ENCODE measurements at places on chromosomes 16 and 17.

DNA sequence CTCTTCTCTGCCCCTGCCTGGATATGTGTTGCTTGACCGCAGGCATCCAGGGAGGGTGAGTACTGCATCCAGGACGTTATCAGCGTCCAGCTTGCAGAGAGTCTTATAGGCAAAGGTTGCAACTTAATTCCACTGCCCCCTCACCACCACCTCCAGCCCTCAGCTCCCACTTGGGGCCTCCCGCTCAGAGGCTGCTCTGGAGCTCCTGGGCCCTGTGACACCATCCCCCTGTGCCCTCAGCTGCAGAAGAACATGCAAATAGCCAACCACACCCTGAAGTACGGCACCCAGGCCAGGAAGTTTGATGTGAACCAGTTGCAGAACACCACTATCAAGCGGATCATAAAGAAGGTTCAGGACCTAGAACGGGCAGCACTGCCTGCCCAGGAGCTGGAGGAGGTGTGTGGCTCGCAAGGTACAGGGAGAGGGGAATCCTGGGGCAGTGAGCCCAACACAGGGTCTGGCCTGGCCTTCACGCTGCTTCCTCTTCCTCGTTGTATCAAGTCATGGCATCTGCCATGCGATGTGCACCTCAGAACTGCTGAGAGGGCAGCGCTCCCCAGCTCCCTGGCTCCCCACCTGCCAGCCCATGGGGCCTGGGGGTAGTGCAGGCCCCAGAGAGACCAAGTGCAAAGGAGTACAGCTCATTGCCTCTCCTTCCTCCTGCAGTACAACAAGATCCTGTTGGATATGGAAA is 9.6 kb downstream of the ACE start:
- H3K36me3 ChIP-seq, result no peaks in the 10 kb centered on the region
- no peaks in the 10 kb centered on the region for H3K4me1 ChIP-seq
- no peak overlapping the region for H3K27ac ChIP-seq
- no peak for DNase-seq

DNA sequence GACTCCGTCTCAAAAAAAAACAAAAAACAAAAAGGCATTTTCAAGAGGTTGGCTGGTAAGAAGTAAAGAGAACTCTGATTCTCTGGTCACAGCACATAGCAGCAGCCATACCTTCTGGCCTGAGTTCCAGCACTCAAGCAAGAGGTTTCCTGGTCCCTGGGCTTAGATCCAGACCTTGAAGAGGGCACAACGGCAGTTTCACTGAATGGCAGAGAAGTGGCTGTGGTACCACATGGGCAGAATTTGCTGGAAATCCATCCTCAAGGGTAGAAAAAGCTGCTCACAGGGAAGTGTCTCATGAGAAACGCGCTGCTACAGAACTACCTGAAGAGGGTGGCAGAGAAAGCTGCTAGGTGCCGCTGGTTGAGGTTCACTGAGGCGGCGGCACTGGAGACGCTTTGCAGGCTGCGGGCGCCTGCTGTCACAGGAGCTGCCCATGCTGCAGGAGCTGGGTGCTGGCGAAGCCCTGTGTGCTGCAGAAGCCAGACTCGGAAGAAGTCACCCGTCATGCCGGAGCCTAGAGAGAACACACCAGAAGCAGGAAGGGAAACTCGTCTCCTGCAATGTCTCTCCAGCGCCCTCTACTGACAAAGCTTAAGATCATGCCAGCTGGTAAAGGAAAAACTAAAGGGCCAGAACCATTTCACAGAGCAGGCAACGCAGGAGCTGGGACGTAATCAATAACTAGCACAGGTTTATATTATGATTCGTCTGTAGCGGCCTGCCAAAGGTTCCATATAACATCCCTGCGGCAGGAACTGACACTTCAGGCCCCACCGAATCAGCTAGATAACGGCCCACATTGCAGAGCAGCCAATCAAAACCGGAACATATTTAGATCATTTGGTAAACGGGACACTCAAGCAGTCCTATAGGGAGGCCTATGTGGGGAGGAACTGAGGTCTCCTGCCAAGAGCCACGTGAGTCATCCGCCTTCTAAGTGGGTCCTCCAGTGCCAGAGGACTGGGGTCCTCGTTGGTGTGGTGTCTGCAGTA is 5.4 kb upstream of the ZNF213 start:
- H3K27ac ChIP-seq, result no peak overlapping the region
- no peaks in the 10 kb centered on the region for H3K27me3 ChIP-seq
- H3K36me3 ChIP-seq, result no peaks in the 10 kb centered on the region
- H3K4me1 ChIP-seq, result peaks cover 31% of the 10 kb centered on the region
- H3K4me3 ChIP-seq, result peak overlapping the region; percentile 36

- no peaks in the 10 kb centered on the region for H3K4me1 ChIP-seq
- peaks cover 21% of the 10 kb centered on the region for H3K27me3 ChIP-seq
- no peaks in the 10 kb centered on the region for H3K36me3 ChIP-seq
- DNase-seq, result no peak
- H3K27ac ChIP-seq, result no peak overlapping the region
These were observed 321.7 kb downstream of the C16orf95 start for GRCh38 chr16:86995456-86995855.

DNA sequence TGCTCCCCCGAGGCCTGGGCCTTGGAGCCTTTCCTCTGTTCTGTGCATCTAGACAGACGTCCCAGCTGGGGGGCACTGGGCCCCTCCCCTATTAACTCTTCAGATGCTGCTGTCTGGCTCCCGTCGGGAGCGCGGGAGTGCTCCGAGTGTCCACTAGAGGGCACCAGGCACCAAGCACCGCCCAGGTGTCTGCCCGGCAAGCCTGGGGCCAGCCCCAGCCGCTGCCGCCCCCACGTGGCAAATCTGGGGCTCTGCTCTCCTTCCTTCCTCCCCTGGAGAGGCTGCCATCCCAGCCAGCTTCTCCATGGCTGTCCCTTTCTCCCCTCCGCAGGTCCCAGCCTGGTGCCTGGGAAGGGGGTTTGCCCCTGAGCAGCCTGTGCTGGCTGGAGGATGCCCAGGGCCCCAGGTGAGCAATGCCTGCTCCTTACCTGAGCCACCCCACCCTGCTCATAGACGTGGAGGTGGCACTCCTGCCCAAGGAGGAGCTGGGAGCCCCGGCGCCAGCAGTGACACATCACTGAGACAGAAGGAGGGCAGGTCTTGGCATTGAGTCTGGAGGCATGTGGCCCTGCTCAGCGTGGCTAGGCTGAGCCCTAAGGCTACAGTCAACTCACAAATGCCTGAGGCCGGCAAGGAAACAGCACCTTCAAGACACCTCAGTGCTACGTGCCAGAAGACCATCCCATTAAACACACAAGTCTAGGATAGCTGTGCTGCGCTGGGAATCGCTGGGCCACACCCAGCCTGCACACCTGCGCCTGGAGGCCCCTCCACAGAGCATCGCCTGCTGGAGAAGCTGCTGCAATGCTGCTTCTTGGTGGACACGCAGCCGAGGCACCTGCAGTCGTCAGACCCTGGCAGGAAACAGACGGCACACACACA is 19.7 kb downstream of the TMEM235 start:
- no peaks in the 10 kb centered on the region for H3K27me3 ChIP-seq
- H3K36me3 ChIP-seq, result no peaks in the 10 kb centered on the region
- H3K4me3 ChIP-seq, result no peak overlapping the region
- DNase-seq, result peak; percentile 55

DNA sequence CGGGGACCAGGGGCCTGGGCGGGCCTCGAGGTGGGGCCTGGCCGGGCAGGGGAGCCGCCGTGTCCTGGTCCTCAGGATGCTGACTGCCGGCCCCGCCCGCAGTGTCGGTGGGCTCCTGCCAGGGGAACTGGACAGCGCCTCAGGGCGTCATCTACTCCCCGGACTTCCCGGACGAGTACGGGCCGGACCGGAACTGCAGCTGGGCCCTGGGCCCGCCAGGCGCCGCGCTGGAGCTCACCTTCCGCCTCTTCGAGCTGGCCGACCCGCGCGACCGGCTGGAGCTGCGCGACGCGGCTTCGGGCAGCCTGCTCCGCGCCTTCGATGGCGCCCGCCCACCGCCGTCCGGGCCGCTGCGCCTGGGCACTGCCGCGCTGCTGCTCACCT is 2.3 kb upstream of the PAQR4 start:
- no peaks in the 10 kb centered on the region for H3K36me3 ChIP-seq
- H3K4me1 ChIP-seq, result peaks cover 57% of the 10 kb centered on the region
- no peak overlapping the region for H3K27ac ChIP-seq
- DNase-seq, result no peak
- no peak overlapping the region for H3K4me3 ChIP-seq

DNA sequence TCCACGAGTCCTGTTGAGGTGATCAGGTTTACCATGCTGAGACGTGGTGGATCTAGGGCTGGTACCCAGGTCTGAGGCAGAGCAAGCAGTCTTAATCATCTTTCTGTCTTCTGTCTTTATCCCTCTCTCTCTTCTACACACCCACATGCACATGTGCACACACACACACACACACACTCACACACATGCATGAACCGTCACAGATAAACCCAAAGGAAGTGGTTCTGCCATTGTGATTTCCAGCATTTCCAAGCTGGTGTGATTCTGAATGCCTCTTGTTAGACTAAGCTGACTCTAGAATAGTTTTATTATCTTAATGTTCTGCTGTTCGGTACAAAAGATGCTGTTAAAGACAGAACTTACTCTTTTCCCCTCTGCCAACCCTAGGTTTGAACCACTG is 411.8 kb upstream of the SALL1 start:
- no peak for DNase-seq
- no peak overlapping the region for H3K4me3 ChIP-seq
- no peak overlapping the region for H3K27ac ChIP-seq
- H3K4me1 ChIP-seq, result no peaks in the 10 kb centered on the region

GRCh38 chr17:50926523-50926922 is 60.4 kb upstream of the TOB1 start:
- H3K27ac ChIP-seq, result no peak overlapping the region
- H3K4me3 ChIP-seq, result no peak overlapping the region
- DNase-seq, result no peak
- no peaks in the 10 kb centered on the region for H3K36me3 ChIP-seq
- H3K4me1 ChIP-seq, result peaks cover 12% of the 10 kb centered on the region
- no peaks in the 10 kb centered on the region for H3K27me3 ChIP-seq

GRCh38 chr17:49361129-49361901 is 735 bp downstream of the ZNF652 start:
- no peaks in the 10 kb centered on the region for H3K36me3 ChIP-seq
- H3K27ac ChIP-seq, result peak overlapping the region; percentile 97
- peak; percentile 20 for DNase-seq
- peaks cover 22% of the 10 kb centered on the region for H3K4me1 ChIP-seq

GRCh38 chr17:9239246-9239792 is 218.0 kb downstream of the NTN1 start:
- no peaks in the 10 kb centered on the region for H3K36me3 ChIP-seq
- H3K4me1 ChIP-seq, result peaks cover 36% of the 10 kb centered on the region
- H3K27ac ChIP-seq, result peak overlapping the region; percentile 97
- no peak for DNase-seq

GRCh38 chr16:87338155-87338765 is 21.1 kb upstream of the C16orf95 start:
- no peak overlapping the region for H3K27ac ChIP-seq
- H3K27me3 ChIP-seq, result no peaks in the 10 kb centered on the region
- no peak for DNase-seq
- no peaks in the 10 kb centered on the region for H3K4me1 ChIP-seq
- H3K36me3 ChIP-seq, result peaks cover 2% of the 10 kb centered on the region

DNA sequence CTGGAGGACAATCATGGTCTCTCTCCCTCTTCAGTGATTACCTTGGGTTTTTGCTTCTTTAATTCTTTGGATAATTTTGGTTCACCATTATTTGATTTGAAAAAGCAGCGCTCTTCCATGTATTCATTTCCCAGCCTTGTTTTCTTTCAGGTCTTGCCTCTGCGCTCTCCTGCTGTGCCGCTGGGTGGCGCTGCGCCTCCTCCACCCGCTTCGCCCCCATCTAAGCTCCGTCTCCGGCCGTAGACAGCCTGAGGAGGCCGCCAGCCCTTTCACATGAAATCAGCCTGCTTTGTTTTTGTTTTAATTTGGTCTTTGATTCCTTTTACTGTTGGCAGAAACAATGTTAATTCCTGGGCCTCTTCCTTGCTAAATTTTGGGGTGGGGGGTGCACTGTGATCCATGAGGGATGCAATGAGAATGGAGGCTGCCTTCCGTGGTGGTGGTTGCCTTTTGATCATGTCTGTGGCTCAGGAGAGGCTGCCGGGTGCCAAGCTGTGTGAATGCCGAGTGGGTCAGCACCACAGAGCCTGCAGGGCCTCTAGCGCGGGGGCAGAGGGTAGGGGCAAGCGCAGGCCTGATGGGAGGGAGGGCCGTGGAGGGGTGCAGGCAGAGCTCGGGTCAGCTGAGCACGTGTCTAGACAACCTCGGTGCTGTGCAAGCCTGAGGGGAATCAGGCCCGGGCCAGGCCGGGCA is 64.1 kb downstream of the PLD6 start:
- no peaks in the 10 kb centered on the region for H3K27me3 ChIP-seq
- no peak for DNase-seq

DNA sequence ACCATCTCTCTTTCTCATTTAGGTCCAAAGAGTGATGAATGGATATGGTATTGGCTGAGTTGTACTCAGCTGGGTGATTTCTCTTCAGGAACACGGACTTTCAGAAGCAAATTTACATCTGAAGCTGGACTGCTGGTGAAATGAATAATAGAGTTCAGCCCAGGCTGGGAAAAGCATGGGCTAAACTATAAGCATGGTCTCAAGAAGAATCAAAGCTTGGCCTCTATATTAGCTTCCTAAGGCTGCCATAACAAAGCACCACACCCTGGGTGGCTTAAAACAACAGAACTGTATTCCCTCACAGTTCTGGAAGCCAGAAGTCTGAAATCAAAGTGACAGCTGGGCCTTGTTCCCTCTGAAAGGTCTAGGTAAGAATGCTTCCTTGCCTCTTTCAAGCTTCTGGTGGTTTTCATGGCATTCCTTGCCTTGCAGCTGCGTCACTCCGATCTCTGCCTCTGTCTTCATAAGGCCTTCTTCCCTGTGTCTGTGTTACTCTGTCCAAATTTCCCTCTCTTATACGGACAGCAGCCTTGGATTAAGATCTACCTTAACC is 89.8 kb upstream of the CES5A start:
- no peaks in the 10 kb centered on the region for H3K27me3 ChIP-seq
- H3K36me3 ChIP-seq, result no peaks in the 10 kb centered on the region
- H3K4me1 ChIP-seq, result no peaks in the 10 kb centered on the region

- no peak overlapping the region for H3K4me3 ChIP-seq
- no peaks in the 10 kb centered on the region for H3K4me1 ChIP-seq
- no peak for DNase-seq
- no peaks in the 10 kb centered on the region for H3K27me3 ChIP-seq
- H3K36me3 ChIP-seq, result no peaks in the 10 kb centered on the region
These were observed 1.8 kb upstream of the MIF4GD start for GRCh38 chr17:75272848-75273184.

- no peaks in the 10 kb centered on the region for H3K36me3 ChIP-seq
- no peaks in the 10 kb centered on the region for H3K27me3 ChIP-seq
- DNase-seq, result no peak
- H3K27ac ChIP-seq, result no peak overlapping the region
- H3K4me1 ChIP-seq, result no peaks in the 10 kb centered on the region
- H3K4me3 ChIP-seq, result no peak overlapping the region
These were observed 44.2 kb upstream of the CLEC18A start for GRCh38 chr16:69906838-69907401.

GRCh38 chr17:39939588-39940419 is 12.3 kb downstream of the LRRC3C start:
- no peak overlapping the region for H3K27ac ChIP-seq
- H3K27me3 ChIP-seq, result no peaks in the 10 kb centered on the region
- H3K36me3 ChIP-seq, result no peaks in the 10 kb centered on the region
- DNase-seq, result no peak
- no peaks in the 10 kb centered on the region for H3K4me1 ChIP-seq
